ENCODE measurements at places on chromosomes 1 and 21. TPM values are rescaled to one million over a fixed set of nuclear protein-coding genes. Genes with fewer than 3 reads are reported as not detected.

The VSIG8 gene
- total RNA-seq = not detected

The KCND3 gene
- 0.31 TPM for total RNA-seq

The LYSMD1 gene
- 11.4 TPM for total RNA-seq

- no peaks in the 10 kb centered on the region for H3K36me3 ChIP-seq
- H3K4me1 ChIP-seq = peaks cover 34% of the 10 kb centered on the region
- H3K27ac ChIP-seq = peak overlapping the region; percentile 61
- no peak for DNase-seq
- no peak overlapping the region for H3K4me3 ChIP-seq
These were observed 105.7 kb downstream of the PRDM16 start for GRCh38 chr1:3174487-3175247.

DNA sequence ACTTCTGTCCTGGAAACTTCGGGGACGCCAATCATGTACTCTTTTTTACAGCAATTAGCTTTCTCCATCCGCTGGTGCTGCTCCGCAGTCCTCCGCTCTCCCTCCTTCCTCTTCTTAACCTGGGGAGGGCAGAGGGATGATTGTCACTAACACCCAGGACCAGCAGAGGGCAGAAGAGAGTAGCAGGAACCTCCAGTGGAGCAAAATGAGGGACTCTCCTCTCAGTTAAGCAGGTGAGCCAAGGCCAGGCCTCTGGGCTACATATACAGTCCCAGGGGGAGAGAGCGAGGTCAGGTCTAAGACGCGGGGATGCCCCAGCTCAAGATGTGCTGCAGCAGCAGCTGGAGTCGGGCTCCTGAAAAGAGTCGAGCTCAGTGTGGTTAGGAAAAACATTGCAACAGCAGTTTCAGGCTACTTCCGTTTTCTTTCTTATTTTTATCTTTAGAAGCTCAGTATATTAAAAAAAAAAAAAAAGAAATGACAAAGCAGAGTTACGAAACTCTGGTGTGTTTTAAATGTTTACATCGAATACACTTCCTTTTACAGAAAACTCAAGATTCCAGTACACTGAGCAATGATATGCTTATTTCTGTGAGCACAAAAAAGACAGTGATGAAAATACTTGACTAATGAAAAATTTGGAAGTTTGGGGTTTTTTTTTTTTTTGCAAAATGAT is 25.7 kb upstream of the NLRP3 start:
- H3K4me1 ChIP-seq = peaks cover 8% of the 10 kb centered on the region
- no peak overlapping the region for H3K27ac ChIP-seq
- H3K4me3 ChIP-seq = peak overlapping the region; percentile 40
- H3K36me3 ChIP-seq = no peaks in the 10 kb centered on the region
- H3K27me3 ChIP-seq = peaks cover 1% of the 10 kb centered on the region

GRCh38 chr21:22791986-22792560 is 1793.9 kb downstream of the NCAM2 start:
- DNase-seq = no peak
- no peaks in the 10 kb centered on the region for H3K4me1 ChIP-seq
- H3K36me3 ChIP-seq = no peaks in the 10 kb centered on the region
- H3K27me3 ChIP-seq = peaks cover 2% of the 10 kb centered on the region
- no peak overlapping the region for H3K27ac ChIP-seq

DNA sequence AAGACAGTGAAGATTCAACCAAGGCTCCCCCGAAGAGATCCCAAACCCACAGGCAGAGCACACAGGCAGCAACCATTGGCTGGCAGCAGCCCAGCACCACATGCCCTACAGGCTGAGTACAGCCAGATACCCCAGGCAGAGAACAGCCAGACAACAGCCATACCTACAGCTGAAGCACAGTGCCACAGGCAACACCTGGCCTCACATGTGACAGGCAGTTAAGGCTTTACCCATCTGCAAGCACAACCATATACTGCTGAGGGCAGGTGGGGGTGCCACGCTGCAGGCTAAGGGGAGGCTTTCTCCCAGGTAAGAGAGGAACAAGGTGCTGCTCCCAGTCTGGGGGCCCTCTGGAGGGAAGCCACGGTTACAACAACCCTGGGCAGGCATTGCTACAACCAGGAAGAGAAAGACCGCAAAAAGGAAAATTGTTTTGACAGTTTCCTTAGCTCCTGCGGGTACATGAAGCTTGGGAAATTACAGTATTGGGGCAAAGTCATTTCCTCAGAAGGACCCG is 12.3 kb downstream of the CHIT1 start:
- H3K27ac ChIP-seq = no peak overlapping the region
- DNase-seq = no peak
- H3K4me3 ChIP-seq = no peak overlapping the region
- no peaks in the 10 kb centered on the region for H3K4me1 ChIP-seq
- peaks cover 38% of the 10 kb centered on the region for H3K27me3 ChIP-seq
- H3K36me3 ChIP-seq = no peaks in the 10 kb centered on the region

DNA sequence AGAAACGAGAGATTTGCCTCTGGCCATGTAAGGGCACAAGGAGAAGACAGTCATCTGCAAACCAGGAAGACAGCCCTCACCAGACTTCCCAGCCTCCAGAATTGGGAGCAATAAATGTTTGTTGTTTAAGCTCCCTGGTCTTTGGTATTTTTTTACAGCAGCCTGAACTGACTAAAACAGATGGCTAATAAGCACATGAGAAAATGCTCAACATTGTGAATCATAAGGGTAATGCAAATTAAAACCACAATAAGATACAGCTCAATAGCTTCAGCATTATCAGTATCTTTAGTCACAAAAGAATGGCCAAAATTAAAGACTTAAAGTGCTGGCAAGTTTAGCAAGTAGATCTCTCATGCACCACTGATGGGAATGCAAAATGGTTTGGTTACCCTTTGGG is 11.7 kb downstream of the UBE2G2 start:
- no peaks in the 10 kb centered on the region for H3K27me3 ChIP-seq
- H3K27ac ChIP-seq = no peak overlapping the region
- no peak for DNase-seq

GRCh38 chr1:197688233-197688632 is 87.0 kb downstream of the DENND1B start:
- DNase-seq = no peak
- peaks cover 41% of the 10 kb centered on the region for H3K4me1 ChIP-seq
- no peak overlapping the region for H3K4me3 ChIP-seq
- no peaks in the 10 kb centered on the region for H3K27me3 ChIP-seq

- no peak for DNase-seq
- H3K27me3 ChIP-seq = no peaks in the 10 kb centered on the region
- peaks cover 62% of the 10 kb centered on the region for H3K4me1 ChIP-seq
- no peak overlapping the region for H3K4me3 ChIP-seq
- H3K36me3 ChIP-seq = peaks cover 22% of the 10 kb centered on the region
- H3K27ac ChIP-seq = peak overlapping the region; percentile 23
These were observed 8.2 kb downstream of the NES start for GRCh38 chr1:156668801-156669637.

DNA sequence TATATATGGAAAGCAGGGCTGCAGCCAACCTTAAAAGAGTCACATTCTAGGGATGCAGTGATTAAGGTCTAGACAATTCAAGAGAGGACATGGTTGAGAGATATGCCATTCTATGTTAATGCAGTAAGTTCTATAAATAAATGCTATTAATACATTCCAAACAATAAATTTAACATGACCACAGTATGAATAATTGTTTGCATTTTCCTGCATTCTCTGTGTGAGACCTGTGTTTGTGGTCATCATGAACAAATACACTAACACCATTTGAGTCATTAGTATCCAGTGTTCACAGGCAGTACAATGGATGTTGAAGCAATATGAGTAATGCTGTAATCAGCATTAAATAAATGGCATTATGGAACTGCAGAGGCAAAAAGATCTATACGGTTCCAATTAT is 5.5 kb upstream of the ZRANB2 start:
- no peak overlapping the region for H3K27ac ChIP-seq
- H3K4me3 ChIP-seq = no peak overlapping the region
- H3K36me3 ChIP-seq = no peaks in the 10 kb centered on the region
- DNase-seq = no peak

Data from mesothelial cell of epicardium (in vitro differentiated cells).